Endothelial cell (in vitro differentiated cells): ENCODE measurements at places on chromosomes 5 and 9. TPM values are rescaled to one million over a fixed set of nuclear protein-coding genes. Genes with fewer than 3 reads are reported as not detected.

DNA sequence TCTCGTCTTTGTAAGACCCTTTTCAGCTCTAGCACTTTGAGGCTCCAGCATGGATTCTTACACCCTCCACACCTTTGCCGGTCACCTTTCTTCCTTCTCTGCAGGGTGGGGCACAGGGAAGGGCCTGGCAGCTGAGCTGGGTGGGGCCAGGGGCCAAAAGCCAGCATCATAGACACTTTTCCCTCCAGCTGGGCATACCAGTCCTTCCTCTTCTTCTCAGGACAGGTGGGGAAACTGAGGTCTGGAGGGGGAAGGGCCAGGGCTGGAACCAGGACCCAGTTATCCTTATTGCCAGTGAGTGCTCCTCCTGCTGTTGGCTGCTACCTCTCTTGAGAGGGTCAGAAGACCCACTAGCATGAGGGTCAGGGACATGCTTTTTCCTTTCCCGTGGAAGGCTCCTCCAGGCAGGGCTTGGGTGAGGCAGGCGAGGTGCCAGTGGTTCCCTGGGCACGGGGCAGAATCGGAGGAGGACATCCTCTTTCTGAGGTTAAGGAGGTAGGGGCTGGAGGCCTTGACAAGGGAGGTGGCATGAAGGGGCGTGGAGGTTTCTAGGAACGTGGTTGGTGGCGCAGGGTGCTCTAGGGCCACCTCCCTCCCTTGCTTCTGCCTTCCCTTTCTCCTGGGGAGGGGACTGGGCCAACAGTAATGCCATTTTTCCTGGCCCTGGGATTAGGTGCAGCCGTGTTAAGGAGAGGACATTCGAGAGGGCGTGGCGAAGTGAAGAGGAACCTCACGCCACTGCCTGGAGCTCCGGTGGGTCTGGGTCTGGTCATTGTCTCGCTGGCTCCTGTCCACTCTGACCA is at the start of gene NDST1:
NDST1 (plus strand) TSS at position 658 of the 803 bp plus-strand sequence. CDS start 13,124 bp downstream, outside the sequence.
- H3K4me3 ChIP-seq, result no peak within 1 kb of the TSS
- peaks cover 66% of the 10 kb centered on the region for H3K4me1 ChIP-seq
- H3K27me3 ChIP-seq, result peaks cover 11% of the 10 kb centered on the region
- peaks cover 16% of the 10 kb centered on the region for H3K36me3 ChIP-seq
- peak within 1 kb of the TSS; percentile 72 for H3K27ac ChIP-seq

DNA sequence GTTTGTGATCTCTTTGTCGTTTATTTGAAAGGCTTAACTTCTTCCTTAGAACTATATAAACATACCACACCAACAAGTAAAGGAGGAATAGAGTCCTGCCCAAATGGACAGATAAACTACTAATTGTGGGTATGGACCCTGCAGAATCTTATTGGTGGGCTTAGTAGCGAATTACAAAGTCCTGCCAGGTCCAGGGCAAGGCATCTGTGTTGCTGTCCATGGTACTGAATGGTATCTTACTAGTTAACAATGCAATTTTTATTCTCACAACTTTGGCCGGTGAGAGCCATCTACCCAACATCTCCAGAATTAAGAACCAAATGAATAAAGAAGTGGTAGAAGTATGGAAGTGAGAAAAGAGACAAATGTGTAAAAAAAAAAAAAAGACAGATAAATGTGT is 1782.4 kb upstream of the WWC1 start:
- H3K36me3 ChIP-seq, result no peaks in the 10 kb centered on the region
- H3K4me1 ChIP-seq, result no peaks in the 10 kb centered on the region
- no peaks in the 10 kb centered on the region for H3K27me3 ChIP-seq

- H3K27ac ChIP-seq, result no peak overlapping the region
- no peaks in the 10 kb centered on the region for H3K36me3 ChIP-seq
- H3K4me1 ChIP-seq, result no peaks in the 10 kb centered on the region
- DNase-seq, result no peak
- no peak overlapping the region for H3K4me3 ChIP-seq
- H3K27me3 ChIP-seq, result no peaks in the 10 kb centered on the region
Observed at GRCh38 chr9:68923480-68923879, 90.4 kb downstream of the PRKACG start.

GRCh38 chr9:120839146-120839545 is 3.6 kb downstream of the PSMD5 start:
- H3K4me3 ChIP-seq, result no peak overlapping the region
- no peak for DNase-seq
- H3K27ac ChIP-seq, result no peak overlapping the region
- H3K36me3 ChIP-seq, result peaks cover 7% of the 10 kb centered on the region
- H3K27me3 ChIP-seq, result no peaks in the 10 kb centered on the region
- H3K4me1 ChIP-seq, result peaks cover 13% of the 10 kb centered on the region

DNA sequence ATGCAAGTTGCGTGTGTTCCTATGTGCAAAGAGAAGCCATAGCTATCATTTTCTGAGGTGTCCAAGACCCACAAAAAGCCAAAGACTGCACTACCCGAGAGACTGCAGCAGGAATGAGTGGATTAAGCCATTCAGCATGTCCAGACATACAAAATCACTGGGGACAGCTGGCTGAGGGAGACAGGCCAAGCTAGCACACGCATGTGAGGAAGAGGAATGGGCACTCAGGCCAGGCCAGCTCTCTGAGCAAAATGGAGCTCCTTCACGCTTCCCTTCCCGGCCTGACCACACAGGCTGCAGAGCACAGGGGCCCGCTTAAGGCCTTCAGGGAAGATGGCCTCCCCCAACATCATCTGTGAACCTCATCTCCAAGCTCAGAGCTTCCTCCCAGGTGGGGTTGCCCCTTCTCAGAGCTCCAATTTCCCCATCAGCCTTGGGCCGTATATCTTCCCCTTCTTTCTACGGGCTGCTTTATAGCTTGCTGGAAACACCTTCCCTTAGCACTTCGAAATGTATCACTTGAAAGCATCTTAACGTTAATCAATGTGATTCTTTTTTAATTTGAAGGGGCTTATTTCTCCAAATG is 8.4 kb downstream of the DCANP1 start:
- peaks cover 11% of the 10 kb centered on the region for H3K4me1 ChIP-seq
- no peak overlapping the region for H3K4me3 ChIP-seq
- no peaks in the 10 kb centered on the region for H3K36me3 ChIP-seq

The BARHL1 gene
- total RNA-seq, result 2.4 TPM

The ARSK gene
- total RNA-seq, result 5.5 TPM
